AG10803 (cell line): ENCODE measurements at places on chromosomes 4 and X.

DNA sequence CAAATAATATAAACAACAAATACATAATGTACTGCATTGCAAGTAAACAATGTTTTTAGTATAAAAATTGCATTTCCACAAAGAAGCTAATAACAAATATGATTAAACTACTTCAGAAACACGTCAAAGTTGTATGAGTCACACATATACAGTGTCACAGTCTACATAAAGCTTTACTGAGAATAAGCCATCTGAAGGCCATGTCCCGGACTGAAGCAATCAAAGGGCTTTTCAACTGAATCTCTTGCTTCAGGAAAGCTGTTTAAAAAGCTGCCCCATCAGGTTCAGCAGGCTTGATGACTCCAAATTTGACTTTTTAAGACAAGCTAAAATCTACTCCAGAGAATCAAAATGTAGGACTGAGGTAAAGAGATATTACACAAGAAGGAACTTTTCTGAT lies 1476.8 kb downstream of the ADGRL3 start:
- DNase-seq, result no peak

DNA sequence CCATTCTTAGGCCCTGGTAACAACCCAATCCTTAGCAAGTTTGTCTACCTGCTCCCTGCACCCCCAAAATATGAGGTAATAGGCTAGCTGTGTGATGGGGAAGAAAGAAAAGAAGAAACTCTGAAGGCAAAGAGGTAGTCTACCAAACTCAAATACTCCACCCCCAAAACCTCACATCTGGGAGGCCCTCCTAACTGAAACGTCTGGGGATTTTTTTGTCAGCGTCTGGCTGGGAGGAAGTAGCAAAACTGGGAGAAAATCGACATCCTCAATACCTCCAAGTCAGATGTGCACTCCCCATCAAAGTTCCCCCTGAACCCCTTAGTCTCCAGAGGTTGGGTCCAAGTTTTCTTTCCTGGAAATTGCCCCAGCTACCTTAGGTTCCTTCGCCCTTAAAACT lies 1.0 kb downstream of the LAMP2 start:
- DNase-seq, result no peak

DNA sequence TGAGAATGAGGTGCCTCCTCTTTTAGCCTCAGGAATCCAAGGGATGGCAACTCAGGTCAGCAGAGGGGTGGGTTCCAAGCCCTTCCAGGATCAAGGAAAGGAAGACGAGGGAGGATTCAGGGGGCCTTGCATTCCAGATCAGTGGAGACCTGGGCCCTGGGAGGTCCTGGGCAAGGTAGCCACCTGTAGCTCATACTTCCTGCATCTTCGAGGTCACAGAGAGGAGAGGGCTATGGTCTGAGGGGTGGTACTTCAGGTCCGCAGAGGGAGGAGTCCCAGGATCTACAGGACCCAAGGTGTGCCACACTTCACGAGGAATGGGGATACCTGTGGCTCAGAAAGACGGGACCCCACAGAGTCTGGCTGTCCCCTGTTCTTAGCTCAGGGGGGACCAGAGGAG lies 9.2 kb downstream of the MAGEA4 start:
- no peak for DNase-seq

- DNase-seq, result no peak
Measured at GRCh38 chr4:27066591-27066990, 205.9 kb downstream of the STIM2 start.

DNA sequence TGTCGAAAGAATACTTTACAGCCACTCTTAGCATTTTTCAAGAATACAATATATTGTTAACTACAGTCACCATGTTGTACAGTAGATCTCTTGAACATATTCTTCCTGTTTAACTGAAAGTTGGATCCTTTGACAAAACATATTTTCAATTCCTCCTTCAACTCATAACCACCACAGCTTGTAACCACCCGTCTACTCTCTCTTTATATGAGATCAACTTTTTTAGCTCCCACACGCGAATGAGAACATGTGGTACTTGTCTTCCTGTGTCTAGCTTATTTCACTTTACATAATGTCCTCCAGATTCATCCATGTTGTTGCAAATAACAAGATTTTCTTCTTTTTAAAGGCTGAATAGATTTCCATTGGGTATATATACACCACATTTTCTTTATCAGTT lies 338.3 kb upstream of the IGFBP7 start:
- peak; percentile 9 for DNase-seq

DNA sequence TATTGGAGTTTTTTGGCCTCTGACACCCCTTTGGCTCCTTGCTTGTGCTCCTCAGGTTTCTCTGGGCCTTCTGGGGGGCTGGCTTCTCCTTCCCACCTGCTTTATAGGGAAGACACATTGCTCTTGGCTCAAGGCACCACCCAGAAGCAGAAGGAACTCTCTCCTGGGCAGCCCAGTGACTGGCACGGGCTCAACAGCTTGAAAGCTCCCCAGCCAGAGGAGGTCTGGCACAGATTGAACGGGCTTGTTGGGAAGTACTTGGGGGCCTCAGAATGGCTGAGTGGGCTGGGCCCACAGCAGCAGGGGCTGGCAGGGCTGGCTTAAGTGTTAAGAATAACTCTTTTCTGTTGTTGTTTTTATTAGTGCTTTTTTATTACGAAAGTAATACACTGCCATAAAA lies 11.2 kb upstream of the ZNF185 start:
- DNase-seq, result no peak

- peak; percentile 42 for DNase-seq
Measured at GRCh38 chr4:56424697-56425514, 10.5 kb downstream of the PPAT start.

DNA sequence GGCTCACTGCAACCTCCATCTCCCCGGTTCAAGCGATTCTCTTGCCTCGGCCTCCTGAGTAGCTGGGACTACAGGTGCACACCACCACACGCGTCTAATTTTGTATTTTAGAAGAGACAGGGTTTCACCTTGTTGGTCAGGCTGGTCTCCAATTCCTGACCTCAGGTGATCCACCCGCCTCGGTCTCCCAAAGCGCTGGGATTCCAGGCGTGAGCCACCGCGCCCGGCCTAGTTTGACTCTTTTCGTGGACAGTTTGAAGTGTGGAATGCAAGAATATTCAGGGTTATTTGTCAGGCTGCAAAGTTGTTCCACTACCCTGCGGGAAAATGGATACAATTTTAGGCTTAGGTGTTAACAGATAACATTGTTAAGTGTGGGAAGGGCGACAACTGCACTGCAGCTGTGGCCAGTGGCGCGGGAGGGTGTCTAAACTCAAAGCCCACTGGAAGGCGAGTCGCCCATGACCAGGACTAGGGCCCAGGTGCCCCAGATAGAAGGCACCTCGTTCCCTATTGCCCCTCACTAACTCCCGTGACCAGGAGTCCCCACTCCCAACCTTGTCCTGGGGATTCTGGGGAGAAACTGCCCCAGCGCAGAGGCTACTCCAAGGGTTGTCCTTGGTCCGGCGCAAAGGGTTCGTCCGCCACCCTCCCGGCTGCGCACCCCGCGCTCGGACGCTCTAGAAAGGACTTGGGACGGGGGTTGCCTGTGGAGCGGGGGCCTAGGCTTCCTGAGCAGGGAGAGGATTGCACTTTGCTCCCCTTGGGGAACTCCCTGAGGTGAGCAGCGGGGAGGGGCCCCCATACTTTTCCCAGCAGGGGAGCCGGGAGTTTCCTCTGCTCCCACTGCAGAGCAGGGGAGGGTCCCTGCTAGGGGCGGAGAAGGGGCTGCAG lies 1.1 kb upstream of the CD99 start:
- no peak for DNase-seq

DNA sequence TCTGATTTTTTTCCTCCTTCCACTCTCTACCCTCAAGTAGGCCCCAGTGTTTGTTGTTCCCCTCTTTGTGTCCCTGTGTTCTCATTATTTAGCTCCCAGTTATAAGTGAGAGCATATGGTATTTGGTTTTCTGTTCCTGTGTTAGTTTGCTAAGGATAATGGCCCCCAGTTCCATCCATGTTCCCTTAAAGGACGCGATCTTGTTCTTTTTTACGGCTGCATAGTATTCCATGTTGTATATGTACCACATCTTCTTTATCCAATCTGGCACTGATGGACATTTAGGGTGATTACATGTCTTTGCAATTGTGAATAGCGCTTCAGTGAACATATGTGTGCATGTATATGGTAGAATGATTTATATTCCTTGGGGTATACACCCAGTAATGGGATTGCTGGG lies 54.5 kb upstream of the BTC start:
- no peak for DNase-seq

DNA sequence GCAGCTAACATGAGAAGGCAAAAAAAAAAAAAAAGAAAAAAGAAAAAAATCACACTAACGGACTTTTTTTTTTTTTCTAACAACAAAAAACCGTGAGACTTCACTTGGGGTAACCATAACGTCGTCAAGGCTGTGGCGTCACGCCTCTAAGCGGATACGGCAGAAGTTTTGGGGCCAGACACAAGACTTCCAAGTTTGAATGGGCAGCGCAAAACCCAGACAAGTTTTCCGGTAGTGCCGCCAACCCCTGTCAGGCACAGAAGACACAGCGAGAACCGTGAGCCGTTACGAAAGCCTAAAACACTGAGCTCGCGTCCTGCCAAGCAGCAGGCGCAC lies 556 bp upstream of the SMARCA5 start:
- DNase-seq, result no peak

DNA sequence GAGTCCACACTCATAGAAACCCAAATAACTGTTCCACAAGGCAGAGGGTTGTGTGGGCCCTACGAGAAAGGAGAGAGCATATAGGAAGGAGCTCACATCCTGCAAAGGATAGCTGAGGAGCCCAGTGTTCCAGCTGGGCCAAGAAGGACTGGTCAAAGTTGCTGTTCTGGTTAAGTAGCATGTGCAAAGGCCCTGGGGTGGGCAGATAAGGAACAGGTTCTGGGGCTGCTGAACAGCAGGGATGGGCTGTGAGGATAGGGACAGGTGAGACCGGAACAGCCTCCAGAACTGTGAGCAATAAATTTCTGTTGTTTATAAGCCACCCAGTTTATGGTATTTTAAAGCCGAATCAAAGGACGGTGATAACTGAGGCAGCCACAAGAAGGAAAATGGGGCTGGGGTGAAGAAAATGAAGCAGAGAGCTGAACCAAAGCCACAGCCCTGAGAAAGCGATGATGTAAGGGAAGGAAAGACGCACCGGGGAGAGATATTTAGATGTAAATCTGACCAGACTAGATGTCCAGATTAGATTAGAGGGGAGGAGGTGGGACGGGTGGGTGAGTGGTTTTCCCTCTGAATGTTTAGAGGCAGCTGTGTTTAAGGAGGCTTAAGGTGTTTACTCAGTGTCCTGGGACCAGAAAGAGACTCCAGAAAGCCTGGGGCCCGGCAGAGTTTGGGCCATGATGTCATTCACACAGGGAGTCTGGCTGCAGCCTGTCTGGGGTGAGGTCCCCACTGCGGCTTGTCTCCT lies 180.8 kb upstream of the BCOR start:
- peak; percentile 22 for DNase-seq

DNA sequence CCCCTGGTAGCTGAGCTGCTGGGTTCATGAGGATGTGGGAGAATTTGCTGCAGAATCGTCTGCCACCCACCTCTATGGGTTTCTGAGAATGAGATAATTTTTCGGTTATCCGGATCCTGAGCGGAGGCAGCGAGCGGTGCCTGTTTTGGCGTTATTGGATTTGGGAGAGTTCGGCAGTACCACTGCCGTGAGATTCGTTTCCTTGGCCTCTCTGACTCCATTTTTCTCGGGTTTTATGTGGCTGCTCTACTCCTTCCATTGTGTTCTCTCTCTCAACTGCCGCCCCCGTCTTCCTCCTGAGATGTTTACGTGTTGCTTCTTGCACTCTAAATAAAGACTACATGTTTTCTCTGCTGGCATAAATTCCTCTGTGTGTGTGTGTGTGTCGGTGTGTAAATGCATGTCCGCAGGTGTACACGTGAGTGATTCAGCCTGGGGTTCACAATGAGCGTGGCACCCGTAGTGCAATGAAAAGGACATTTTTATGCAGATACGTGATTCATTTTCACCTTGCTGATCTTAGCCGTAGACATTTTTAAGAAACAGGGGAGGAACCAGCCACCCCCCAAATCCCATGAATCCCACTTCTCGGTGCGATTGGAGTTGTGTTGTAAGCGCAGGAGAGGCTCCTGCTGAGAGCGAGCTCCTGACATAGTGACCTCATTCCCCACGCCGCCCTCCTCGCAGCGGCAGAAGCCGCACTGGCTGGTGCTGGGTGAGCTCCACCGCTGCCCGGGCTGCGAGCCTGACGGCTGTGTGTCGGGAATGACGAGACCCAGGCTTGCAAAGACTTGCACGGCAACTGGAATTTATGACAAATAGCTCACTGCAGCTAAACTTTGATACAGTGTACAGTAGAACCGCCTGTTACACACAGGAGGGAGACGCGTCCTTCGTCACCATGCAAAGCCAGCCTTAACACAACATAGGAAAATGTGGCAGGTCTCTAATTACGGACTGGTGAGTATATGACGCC lies 82.2 kb downstream of the STOX2 start:
- DNase-seq, result peak; percentile 74

DNA sequence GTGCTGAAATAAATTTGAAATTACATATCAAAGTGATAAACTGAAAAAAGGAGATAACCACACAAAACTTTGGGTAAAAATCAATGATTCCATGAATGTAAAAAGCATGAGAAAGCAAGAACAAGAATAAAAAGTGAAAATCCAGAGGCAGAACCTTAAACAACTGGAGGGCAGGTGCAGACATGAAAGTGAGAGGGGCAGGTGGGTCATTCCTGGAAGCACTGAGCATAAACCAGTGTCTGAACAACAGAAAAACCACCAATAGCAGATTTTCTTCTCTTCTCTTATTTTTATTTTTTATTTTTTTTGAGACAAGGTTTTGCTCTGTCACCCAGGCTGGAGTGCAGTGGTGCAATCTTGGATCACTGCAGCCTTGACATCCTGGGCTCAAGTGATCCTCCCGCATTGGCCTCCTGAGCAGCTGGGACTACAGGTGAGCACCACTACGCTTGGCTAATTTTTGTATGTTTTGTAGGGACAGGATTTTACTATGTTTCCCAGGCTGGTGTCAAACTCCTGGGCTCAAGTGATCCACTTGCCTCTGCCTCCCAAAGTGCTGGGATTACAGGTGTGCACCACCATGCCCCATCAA lies 46.8 kb upstream of the GPR78 start:
- DNase-seq, result no peak

- no peak for DNase-seq
Measured at GRCh38 chr4:78310740-78311115, 240.8 kb upstream of the ANXA3 start.

- DNase-seq, result no peak
Measured at GRCh38 chr4:185920171-185920570, 108.2 kb upstream of the SORBS2 start.

GRCh38 chr4:2432991-2433530 lies 14.3 kb downstream of the CFAP99 start:
- DNase-seq, result peak; percentile 11

DNA sequence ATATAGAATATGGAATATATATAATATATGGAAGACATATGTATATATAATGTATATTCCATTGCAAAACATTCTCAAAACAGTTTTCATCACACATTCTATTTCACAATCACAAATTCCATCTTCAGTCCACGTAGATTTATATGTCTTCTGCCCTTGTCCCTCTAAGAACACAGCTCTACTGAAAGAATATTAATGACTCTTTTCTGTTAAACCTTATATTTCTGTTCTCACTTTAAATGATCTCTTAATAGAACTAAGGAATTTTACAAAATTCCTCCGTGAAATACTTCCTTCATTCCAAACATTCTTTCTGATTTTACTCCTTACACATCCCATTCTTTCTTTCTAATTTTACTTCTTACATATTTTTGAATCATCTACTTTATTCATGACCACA lies 1043.1 kb upstream of the PABPC4L start:
- DNase-seq, result no peak

- DNase-seq, result peak; percentile 40
Measured at GRCh38 chrX:67601771-67602170, 58.0 kb downstream of the AR start.

GRCh38 chr4:5793514-5793913 lies 82.5 kb downstream of the EVC start:
- DNase-seq, result no peak

GRCh38 chr4:15875663-15876460 lies 62.7 kb downstream of the FGFBP1 start:
- no peak for DNase-seq
